Amygdala (tissue), 56 donors: ENCODE measurements at places on chromosomes 3 and 15.

DNA sequence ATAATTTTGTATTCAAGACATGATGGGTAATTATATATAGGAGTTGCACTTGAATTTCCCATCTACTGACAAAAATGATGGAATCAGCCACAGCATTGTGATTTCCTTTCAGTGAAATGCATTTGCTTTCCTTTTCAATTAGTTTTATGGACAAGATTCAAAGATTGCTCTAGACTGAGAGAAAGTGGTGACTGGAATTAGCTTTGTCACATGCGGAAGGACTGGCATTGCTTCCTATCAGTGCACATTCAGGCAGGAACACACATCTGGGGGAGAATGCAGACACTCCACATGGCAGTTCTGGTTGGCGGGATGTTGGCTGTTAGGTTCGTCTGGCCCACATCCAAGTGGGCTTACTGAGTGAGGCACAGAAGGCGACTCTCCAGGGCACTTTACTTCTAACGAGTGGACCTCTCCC, 399.3 kb upstream of the RGMA start:
- DNase-seq, result no peak

DNA sequence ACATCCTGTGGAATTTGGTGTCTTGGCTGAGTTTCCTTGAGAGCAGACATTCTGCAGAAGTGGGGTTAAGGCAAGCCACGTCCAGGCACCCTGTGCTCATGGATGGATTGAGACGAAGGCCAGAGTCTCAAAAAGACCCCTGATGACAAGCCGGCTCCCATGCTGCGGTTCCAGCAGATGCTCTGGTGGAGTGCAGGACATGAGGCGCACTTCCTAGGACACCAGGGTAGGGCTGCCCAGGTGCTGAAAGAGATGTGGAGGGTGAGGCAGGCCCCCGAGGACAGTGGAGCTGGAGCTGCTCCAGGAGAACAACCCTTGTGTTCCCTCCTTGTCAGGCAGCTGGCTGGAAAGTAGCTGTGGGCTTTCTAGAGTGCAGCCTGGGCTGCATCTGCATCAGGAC, 81.0 kb downstream of the ASB7 start:
- DNase-seq, result no peak

DNA sequence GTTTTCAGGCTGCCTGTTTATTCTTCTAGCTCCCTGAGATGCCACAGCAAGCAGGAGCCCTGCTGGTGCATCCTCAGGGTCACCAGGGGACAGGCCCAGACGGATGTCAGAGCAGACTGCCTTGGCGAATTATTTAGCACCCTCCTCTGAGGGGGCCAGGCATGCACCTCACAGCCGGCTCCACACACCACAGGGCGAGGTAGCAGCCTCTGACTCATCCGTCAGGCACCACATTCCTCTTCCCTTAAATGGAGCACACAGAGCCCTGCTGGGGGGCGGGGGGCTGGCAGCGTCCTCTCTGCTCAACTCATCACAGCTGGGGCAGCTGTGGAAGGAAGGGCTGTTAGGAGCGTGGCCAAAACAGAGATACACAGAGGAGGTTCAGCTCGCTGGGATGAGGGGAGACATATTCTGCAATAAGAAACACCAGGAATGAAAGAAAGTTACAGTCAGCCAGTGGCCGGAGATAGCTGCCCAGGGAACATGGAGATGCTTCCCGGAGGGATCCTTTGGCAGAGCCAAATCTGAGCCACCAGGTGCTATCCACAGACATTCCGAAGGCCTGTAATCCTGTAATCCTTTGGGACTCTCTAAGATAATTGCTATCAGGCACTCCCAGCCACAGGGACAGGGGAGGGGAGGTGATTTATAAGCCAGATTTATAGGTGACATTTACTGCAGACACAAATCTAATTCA, 13.9 kb upstream of the PRICKLE2 start:
- DNase-seq, result no peak

DNA sequence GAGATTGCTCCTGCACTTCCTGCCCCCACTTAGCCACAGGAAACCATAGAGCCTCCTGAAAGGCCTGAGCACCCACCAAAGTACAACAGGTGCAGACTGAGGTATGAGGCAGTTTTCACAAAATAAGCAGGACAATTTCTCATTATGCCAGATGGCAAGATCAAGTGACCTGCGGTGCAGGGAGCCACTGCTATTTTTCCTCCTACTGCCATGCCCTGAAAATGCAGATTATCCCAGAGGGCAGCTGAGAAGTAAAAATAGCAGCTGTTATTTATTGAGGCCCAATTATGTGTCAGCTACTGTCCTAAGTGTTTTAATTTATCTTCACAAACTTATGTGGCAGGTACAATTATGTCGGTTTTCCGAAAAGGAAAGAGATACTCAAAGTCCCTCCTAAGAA, 209.5 kb upstream of the ST8SIA2 start:
- DNase-seq, result no peak
